Fibroblast of the aortic adventitia (primary cell): ENCODE measurements at places on chromosomes 6 and 20. TPM values are rescaled to one million over a fixed set of nuclear protein-coding genes. Genes with fewer than 3 reads are reported as not detected.

- DNase-seq, result no peak
Observed at GRCh38 chr6:70604254-70604653, 37.5 kb downstream of the SDHAF4 start.

- no peak for DNase-seq
Observed at GRCh38 chr20:38624084-38624483, 22.5 kb downstream of the ARHGAP40 start.

- no peak for DNase-seq
Observed at GRCh38 chr6:157757430-157758403, 65.3 kb upstream of the SNX9 start.

GRCh38 chr6:11132194-11132888 lies 20.8 kb upstream of the ERVFRD-1 start:
- peak; percentile 27 for DNase-seq

DNA sequence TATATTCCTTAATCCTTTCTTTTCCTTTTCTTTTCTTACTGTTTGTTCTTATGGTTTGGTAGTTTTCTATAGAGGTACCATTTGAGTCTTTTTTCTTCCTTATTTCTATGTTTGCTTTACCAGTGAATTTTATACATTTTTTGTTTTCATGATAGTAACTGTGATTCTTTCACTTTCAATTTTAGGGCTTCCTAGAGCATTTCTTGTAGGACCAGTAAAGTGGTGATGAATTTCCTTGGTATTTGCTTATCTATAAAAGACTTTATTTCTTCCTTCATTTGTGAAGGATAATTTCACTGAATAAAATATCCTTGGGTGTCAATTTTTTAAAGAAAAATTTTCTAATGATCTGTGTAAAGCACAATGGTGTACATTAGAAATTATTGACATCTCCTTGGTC lies 637.4 kb downstream of the CD109 start:
- peak; percentile 37 for DNase-seq

GRCh38 chr20:42020316-42020715 lies 402.1 kb upstream of the CHD6 start:
- DNase-seq, result no peak

- DNase-seq, result peak; percentile 10
Observed at GRCh38 chr20:51220293-51220706, 197.4 kb upstream of the KCNG1 start.

- no peak for DNase-seq
Observed at GRCh38 chr6:151649835-151650234, 156.0 kb downstream of the CCDC170 start.

The ZBTB9 gene
- 3.8 and 5.5 TPM in 2 replicates for total RNA-seq

- no peak for DNase-seq
Observed at GRCh38 chr6:816510-817084, 123.7 kb upstream of the EXOC2 start.

DNA sequence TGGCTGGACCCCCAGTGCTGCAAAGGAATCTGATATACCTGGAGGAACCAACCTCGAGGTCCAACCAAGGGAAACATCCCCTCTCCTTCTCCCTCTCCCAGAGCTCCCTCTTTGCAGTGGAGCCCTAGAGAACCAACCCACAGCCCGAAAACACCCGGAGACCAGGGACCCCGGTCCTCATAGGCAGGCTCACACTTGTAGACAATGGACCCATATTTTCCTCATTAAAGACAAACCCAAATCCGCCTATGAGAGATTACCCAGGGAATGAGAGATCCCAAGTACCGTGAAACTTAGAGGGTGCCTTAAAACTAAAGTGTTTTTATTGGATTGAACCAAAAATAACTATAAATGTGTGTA lies 9.6 kb upstream of the FOXF2 start:
- no peak for DNase-seq

DNA sequence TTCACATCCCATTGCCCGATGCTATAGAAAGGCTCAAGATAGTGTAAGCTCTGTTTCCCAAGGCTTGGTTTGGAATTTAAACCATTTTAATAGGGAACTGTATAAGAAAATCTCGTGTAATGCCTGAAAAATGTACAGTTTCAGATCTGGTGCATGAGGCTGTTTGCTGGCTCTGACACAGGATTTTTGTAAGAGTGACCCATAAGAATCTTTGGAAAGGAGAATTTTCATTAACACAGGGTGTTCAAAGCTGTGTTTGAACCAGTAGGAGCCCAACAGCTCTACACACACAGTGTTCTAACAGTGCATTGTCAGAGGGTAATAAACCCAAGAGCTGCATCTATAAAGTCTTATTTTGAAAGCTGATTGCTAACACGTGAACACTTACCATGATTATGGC lies 293.5 kb downstream of the PRL start:
- peak; percentile 47 for DNase-seq

The HLA-DOB gene
- 2.6 TPM in 1 of 2 replicates, not detected in the other for total RNA-seq

DNA sequence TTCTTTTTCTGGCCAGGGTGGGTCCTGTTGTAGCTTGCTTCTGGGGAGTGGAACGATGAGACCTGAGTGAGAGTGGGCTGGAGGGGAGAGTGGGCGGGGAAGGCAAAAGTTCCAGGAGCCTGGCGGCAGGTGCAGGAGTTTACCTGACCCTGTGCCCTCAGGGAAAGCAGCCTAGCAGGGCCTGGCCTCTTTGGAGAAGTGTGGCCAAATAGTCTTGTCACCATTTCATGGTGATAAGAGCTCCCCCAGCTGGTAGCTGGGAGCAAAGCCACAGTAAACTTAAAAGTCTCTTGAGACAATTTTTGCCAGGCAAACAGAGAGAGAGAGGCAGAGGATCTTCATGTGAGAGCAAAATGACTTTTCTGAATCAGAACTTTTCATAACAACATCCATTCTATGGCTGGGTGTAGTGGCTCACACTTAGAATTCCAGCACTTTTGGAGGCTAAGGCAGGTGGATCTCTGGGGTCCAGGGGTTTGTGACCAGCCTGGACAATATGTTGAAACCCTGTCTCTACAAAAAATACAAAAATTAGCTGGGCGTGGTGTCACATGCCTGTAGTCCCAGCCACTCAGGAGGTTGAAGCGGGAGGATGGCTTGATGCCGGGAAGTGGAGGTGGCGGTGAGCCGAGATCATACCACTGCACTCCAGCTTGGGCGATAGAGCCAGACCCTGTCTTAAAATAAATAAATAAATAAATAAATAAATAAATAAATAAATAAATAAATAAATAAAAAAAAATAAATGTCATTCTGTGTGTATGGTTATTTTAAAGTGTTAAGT lies 161.8 kb upstream of the SCGN start:
- peak; percentile 88 for DNase-seq

The GTSF1L gene
- not detected in 2 replicates for total RNA-seq
